Mononuclear cell (primary cell): ENCODE measurements at places on chromosomes 2 and 18. TPM values are rescaled to one million over a fixed set of nuclear protein-coding genes. Genes with fewer than 3 reads are reported as not detected.

The ASB18 gene
- total RNA-seq = not detected

The TTL gene
- total RNA-seq = 11.0 TPM

The CNGA3 gene
- not detected for total RNA-seq

The CIB4 gene
- total RNA-seq = not detected

The TMEM178A gene
- not detected for total RNA-seq

The GDF7 gene
- 0.31 TPM for total RNA-seq

The TWSG1 gene
- total RNA-seq = 9.2 TPM

The IAH1 gene
- total RNA-seq = 36.9 TPM

The ST6GAL2 gene
- total RNA-seq = 0.21 TPM

The TACR1 gene
- total RNA-seq = under 0.01 TPM
